ENCODE measurements at places on chromosomes 1 and 21. TPM values are rescaled to one million over a fixed set of nuclear protein-coding genes. Genes with fewer than 3 reads are reported as not detected.

Gene MIXL1
- not detected for total RNA-seq

Gene GBP6
- total RNA-seq: 0.89 TPM

Gene WLS
- 44.0 TPM for total RNA-seq

Gene KRTAP19-3
- not detected for total RNA-seq

Gene ARPC5
- total RNA-seq: 84.4 TPM

Gene IFNLR1
- total RNA-seq: 9.3 TPM

Gene GPR3
- 0.79 TPM for total RNA-seq

Gene LRRIQ3
- total RNA-seq: 1.3 TPM

Gene B4GALT2
- total RNA-seq: 26.3 TPM

Gene LCK
- 3.6 TPM for total RNA-seq

- no peaks in the 10 kb centered on the region for H3K27me3 ChIP-seq
- no peak for DNase-seq
- no peaks in the 10 kb centered on the region for H3K36me3 ChIP-seq
These were observed at the start of gene PTPRC for GRCh38 chr1:198638894-198639635. Gene PTPRC (plus strand): TSS chr1:198639040. CDS start chr1:198639269, 229 bp downstream.

DNA sequence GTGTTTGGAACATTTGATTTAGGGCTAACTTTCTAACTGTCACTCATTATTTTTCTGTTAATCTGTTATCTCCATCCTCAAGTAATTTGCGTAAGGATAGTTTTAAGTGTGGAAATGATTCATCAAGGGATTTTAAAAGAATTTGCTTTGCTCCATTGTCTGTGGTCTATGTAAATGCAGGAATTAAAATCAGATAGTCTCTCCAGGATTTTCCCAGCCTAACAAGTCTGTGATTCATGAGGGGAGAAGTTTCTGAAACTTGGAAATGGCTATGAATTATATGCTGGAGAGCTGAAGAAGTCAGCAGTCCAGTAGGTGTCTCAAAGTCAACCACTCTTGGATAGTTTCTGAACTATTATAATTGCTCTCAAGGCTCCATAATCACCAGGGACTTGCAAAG is 264.5 kb downstream of the MRPL39 start:
- no peak overlapping the region for H3K27ac ChIP-seq
- no peaks in the 10 kb centered on the region for H3K4me1 ChIP-seq
- H3K27me3 ChIP-seq: no peaks in the 10 kb centered on the region
- H3K36me3 ChIP-seq: no peaks in the 10 kb centered on the region
- DNase-seq: no peak

- peaks cover 10% of the 10 kb centered on the region for H3K36me3 ChIP-seq
- no peak overlapping the region for H3K27ac ChIP-seq
- no peak for DNase-seq
- H3K4me1 ChIP-seq: peaks cover 5% of the 10 kb centered on the region
- no peaks in the 10 kb centered on the region for H3K27me3 ChIP-seq
These were observed 8.2 kb downstream of the DVL1 start for GRCh38 chr1:1340791-1341548.

DNA sequence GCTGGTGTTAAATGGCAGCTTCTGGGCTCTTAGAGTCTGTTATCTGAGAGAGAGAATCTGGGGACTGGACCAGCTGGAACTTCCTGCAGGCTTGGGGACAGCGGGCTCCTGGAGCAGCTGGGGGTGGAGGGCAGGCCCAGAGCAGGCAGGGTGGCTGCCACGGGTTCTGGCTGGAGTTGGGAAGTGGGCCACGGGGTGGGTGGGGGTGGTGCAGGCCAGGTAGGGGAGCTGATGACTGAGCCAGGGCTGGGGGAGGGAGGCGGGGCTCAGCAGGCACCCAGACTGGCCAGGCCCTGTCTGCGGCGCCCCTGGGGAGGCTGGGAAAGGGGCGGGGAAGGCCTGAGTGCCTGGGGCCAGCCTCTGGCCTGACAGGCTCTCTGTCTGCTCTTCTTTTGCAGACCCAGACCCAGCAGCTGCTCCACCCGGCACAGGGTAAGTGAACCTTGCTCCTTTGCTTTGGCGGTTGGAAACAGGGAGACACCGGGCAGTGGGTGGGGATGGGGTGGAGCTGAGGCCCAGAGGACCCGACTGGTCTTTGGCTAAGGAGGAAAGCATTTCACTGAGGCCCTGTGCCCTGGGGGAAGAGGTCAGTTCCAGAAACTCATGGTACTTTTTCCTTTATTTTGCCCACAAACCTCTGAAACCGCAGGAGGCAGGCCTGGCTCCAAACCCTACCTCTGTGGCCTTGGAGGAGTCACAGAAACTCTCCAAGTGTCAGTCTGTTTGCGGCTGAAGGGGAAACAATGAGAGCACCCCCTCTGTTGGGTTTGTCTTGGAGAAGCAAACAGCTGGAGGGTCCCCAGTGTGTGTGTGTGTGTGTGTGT is 48.8 kb downstream of the ARHGEF10L start:
- H3K27me3 ChIP-seq: no peaks in the 10 kb centered on the region
- no peak overlapping the region for H3K4me3 ChIP-seq
- H3K36me3 ChIP-seq: no peaks in the 10 kb centered on the region
- DNase-seq: peak; percentile 96
- H3K4me1 ChIP-seq: peaks cover 55% of the 10 kb centered on the region

- H3K36me3 ChIP-seq: no peaks in the 10 kb centered on the region
- no peak overlapping the region for H3K27ac ChIP-seq
- H3K27me3 ChIP-seq: no peaks in the 10 kb centered on the region
- DNase-seq: no peak
These were observed 243.2 kb downstream of the ATG4C start for GRCh38 chr1:63027176-63027575.

DNA sequence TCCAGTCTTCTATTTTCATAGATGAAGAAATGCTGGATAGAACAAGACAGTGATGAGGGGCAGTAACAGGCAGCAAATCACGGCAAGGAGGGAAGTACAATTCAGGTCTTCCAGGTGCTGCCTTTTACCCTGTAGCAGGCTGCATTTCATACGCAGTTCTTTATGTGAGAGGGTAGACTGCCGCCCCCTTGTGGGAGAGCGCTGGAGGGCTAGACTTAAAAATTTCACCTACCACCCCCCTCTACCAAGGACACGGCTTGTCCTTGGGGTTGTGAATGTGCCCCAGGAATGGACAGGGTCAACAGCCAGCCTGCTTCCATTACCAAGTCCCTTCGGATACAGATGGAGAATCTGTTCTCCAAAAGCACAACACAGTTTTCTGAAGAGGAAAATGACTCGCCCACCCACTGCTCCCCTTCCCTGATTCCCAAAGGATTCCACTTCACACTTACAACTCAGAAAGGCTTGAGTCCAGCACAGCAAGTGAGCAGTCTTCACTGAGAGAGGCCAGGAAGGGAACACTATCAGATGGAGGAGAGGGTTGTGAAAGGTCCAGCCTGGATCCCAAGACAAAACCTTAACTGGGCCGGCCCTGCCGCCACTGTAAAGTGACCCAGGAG is 7.4 kb downstream of the WDR77 start:
- H3K27ac ChIP-seq: no peak overlapping the region
- DNase-seq: no peak

GRCh38 chr1:111212634-111213335 is 12.3 kb upstream of the DENND2D start:
- no peaks in the 10 kb centered on the region for H3K36me3 ChIP-seq
- H3K4me1 ChIP-seq: peaks cover 6% of the 10 kb centered on the region
- H3K4me3 ChIP-seq: no peak overlapping the region
- no peaks in the 10 kb centered on the region for H3K27me3 ChIP-seq
- H3K27ac ChIP-seq: no peak overlapping the region

- DNase-seq: no peak
- H3K27me3 ChIP-seq: no peaks in the 10 kb centered on the region
- H3K36me3 ChIP-seq: no peaks in the 10 kb centered on the region
These were observed 6.0 kb downstream of the TRIT1 start for GRCh38 chr1:39877231-39877778.

DNA sequence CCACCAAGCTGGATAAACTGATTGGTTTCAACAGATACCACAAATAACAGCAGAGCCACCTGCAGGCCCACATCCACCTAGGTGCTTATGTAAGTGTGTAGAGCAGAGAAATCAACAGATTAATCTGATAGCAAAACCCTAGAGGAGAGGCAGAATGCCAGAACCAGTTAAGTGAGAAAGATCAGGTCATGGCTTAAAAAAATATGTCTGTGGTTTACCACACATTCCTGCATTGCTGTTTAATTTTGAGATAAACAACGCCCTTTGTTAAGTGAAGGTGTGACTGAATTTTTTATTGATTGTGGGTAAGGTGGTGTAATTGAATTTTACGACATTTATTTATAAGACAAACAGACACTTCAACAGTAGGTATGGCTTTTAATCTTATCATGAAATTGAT is 21.2 kb downstream of the CRNN start:
- no peaks in the 10 kb centered on the region for H3K4me1 ChIP-seq
- no peaks in the 10 kb centered on the region for H3K27me3 ChIP-seq
- DNase-seq: no peak
- no peak overlapping the region for H3K27ac ChIP-seq

DNA sequence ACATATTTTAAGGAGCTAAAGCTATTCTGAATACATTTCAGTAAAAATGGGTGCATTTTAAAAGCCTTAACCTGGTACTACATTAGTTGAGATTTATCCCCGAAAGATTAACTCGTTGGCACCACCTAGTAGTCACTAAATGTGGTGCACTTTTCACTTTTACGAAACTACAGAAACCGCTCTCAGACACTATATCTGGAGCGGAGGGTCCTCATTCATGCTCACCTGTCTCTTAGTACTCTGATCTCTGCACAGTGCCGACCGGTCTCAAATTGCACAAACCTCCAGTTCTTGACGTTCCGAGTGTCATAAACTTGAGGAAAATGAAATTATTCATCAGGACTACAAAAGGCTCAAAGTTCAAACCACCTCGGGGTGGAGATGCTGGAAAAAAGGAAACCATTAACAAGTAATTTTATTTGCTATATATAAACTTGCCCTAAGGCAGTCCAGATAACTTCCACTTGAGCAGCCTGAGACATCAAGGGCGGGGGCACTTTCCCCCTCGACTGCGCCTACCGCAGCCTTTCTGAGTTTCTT is 722 bp downstream of the LZIC start:
- peak; percentile 12 for DNase-seq
- H3K4me1 ChIP-seq: peaks cover 10% of the 10 kb centered on the region
- peak overlapping the region; percentile 63 for H3K4me3 ChIP-seq
- H3K27ac ChIP-seq: peak overlapping the region; percentile 80
- H3K36me3 ChIP-seq: no peaks in the 10 kb centered on the region

- no peaks in the 10 kb centered on the region for H3K27me3 ChIP-seq
- H3K27ac ChIP-seq: no peak overlapping the region
- no peaks in the 10 kb centered on the region for H3K36me3 ChIP-seq
- peaks cover 10% of the 10 kb centered on the region for H3K4me1 ChIP-seq
These were observed 65.0 kb upstream of the FAM20B start for GRCh38 chr1:178960482-178961240.

DNA sequence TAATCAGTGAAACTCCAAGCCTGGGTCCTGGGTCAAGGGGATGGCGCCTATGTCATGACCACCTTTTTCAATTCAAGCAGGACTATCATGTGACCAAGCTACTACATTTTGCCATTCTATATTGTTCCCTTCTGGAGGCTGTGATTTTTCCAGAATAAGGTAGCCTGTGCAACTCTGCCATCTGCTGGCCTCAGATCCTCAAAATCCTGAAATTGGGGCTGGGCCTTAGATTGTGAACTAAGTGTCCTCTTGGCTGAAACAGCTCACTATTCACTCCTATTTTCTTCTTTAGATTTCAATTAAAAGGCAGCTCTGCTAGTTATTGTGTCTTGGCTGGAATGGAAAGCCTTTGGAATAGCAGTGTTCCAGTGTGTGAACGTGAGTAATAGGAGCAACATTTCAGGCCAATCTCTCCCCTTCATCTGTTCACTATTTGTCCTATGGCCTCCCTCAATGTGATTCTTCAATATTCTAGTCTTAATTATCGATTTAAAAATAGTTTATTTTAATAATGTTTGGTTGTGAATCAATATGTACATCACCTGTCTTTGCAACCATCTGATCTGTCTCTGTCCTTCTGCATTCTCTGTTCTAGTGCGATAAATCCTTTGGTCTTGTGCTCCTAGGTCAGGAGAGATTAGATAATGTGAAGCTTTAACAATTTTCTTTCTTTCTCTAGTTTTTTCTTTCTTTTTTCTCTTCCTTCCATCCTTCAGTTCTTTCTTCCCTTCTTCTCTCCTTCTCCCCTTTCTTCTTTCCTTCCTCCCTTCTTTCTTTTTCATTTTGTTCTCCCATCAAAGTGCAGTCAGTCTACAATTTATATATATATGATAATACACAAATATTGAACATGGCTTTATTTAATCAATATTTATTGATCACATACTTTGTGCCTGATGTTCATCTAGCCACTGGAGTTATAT is 69.8 kb downstream of the CR1 start:
- no peaks in the 10 kb centered on the region for H3K4me1 ChIP-seq
- no peaks in the 10 kb centered on the region for H3K36me3 ChIP-seq
- DNase-seq: peak; percentile 48
- H3K27ac ChIP-seq: no peak overlapping the region
- no peak overlapping the region for H3K4me3 ChIP-seq
- H3K27me3 ChIP-seq: no peaks in the 10 kb centered on the region

- H3K4me3 ChIP-seq: no peak overlapping the region
- H3K36me3 ChIP-seq: no peaks in the 10 kb centered on the region
- H3K27ac ChIP-seq: no peak overlapping the region
- DNase-seq: no peak
These were observed 61.9 kb upstream of the ADAM30 start for GRCh38 chr1:119958223-119958622.

GRCh38 chr1:16903458-16903796 is 7.6 kb downstream of the RNU1-2 start:
- peaks cover 13% of the 10 kb centered on the region for H3K4me1 ChIP-seq
- DNase-seq: no peak
- peak overlapping the region; percentile 40 for H3K4me3 ChIP-seq
- no peaks in the 10 kb centered on the region for H3K36me3 ChIP-seq
- peak overlapping the region; percentile 100 for H3K27ac ChIP-seq
- H3K27me3 ChIP-seq: no peaks in the 10 kb centered on the region

GRCh38 chr21:41766883-41767605 is at the start of gene RIPK4:
Gene RIPK4 (minus strand): TSS chr21:41767052. CDS start chr21:41767041, 11 bp downstream.
- no peaks in the 10 kb centered on the region for H3K27me3 ChIP-seq
- DNase-seq: peak; percentile 87
- H3K4me1 ChIP-seq: peaks cover 32% of the 10 kb centered on the region
- H3K27ac ChIP-seq: peak within 1 kb of the TSS; percentile 69
- H3K4me3 ChIP-seq: peak within 1 kb of the TSS; percentile 58

DNA sequence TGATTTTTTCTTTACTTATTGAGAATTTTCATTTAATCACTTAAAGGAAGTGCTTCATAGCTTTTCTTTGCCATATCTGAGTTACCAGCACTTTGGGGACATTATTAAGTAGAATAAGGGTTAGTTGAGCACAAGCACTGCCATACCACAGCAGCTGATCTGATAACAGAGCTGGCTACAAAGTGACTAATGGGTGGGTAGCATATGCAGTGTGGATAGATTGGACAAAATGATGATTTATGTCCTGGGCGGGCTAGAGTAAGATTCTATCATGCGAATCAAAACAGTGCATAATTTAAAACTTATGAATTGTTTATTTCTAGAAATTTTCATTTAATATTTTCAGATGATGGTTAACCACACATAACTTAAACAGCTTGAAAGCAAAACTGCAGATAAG is 102.2 kb upstream of the SNX7 start:
- no peak overlapping the region for H3K4me3 ChIP-seq
- H3K27ac ChIP-seq: no peak overlapping the region
- no peaks in the 10 kb centered on the region for H3K27me3 ChIP-seq
- H3K36me3 ChIP-seq: no peaks in the 10 kb centered on the region
- H3K4me1 ChIP-seq: no peaks in the 10 kb centered on the region

All from thyroid gland (tissue), 4 donors.